Stimulated activated CD4-positive, alpha-beta T cell treated with anti-CD3 and anti-CD28 coated beads, Interleukin-4, amount 100 ng/mL, for 4 hours (primary cell): ENCODE measurements at places on chromosomes 5 and 9.

GRCh38 chr5:80668016-80668969 lies 13.5 kb upstream of the DHFR start:
- DNase-seq: no peak

- no peak for DNase-seq
Observed at GRCh38 chr9:14269916-14270315, 44.0 kb downstream of the NFIB start.

- no peak for DNase-seq
Observed at GRCh38 chr9:82252116-82252515, 263.5 kb downstream of the SPATA31D1 start.

GRCh38 chr5:134267366-134268018 lies 41.6 kb upstream of the PPP2CA start:
- DNase-seq: no peak

GRCh38 chr5:104186100-104186499 lies 623.5 kb upstream of the NUDT12 start:
- DNase-seq: no peak

- no peak for DNase-seq
Observed at GRCh38 chr9:16407617-16408016, 462.9 kb downstream of the BNC2 start.

- DNase-seq: no peak
Observed at GRCh38 chr9:91261417-91261816, 100.3 kb downstream of the AUH start.

DNA sequence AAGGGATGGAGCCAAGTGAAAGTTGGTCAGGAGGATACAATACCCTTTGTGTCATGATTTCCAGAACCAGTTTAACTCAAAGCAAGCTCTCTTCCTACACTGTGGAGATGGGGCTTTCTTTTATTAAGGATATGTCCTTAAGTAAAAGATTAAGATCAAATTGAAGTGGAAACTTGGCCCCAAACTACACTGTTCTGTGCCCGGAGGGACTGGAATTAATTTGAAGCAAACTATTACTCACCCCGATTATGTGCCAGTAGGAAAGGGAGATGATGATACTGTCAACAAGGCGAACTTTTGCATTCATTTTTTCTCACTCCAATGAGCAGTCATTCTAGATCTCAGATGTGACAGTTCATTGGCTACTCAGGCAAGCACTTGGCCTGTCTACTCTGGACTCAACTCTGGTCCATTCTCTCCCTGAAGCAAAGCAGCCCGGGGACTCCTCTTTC lies 186.7 kb downstream of the NTRK2 start:
- no peak for DNase-seq

DNA sequence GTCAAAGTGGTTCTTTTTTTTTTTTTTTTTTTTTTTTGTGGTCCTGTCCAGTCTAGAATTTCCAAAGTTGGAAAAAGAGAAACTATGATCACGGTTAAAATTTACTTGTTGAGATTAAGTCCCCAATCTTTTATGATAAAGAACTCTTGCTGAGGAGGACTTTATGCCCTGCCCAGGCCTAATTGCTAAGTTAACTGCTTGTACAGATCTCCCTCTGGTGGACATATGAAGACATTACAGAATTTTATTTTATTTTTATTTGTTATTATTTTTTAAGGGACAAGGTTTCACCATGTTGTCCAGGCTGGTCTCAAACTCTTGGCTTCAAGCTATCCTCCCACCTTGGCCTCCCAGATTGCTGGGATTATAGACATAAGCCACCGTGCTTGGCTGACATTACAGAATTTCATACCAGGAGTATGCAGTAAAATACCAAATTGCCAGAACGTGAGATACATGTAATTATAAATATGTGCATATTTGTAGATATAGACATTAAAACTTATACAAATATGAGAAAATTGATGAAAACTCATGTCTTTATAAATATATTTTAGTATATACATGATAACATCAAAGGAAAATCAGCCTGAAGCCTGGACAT lies 91.2 kb downstream of the RFK start:
- DNase-seq: no peak

GRCh38 chr5:92912283-92912682 lies 668.7 kb downstream of the NR2F1-AS1 start:
- no peak for DNase-seq

- no peak for DNase-seq
Observed at GRCh38 chr5:132228241-132229035, 785 bp upstream of the P4HA2 start.

DNA sequence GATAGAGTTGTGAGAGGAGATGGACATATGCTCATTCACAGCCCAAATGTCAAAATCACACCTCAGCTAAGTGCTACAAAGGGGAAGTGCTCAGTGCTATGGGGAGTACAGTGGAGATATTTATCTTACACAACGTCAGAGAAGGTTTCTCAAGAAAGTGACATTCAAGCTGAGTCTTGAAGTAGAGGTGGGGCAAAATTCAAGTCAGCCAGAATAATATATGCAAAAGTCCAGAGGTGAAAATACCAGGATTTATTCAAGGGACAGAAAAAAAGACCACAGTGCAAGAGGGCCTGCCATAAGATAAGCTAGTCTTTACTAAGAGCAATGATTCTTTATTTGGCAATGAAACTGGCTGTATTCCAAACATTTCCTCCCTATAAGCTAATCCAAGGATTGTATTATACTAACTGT lies 327.8 kb upstream of the PIK3R1 start:
- no peak for DNase-seq

- no peak for DNase-seq
Observed at GRCh38 chr5:101142102-101142501, 239.0 kb upstream of the ST8SIA4 start.

DNA sequence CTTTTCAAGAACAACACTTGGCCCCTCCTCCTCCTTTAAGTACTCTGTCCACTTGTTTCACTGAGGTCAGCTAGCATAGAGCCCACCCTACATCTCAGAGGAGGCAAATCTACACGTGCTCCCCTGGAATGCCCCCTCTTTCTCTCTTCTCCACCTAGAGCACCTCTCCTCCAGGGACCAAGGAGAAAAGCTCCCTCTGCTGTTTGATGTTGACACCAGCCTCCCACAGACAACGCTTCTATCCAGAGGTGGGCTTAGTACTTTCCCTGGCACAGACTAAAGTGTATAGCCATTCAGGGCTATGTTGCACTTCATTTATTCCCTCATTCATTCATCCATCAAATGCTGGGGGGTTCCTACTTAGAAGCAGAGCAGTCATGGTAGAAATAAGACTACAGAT lies 68.2 kb upstream of the TAF1L start:
- DNase-seq: no peak

DNA sequence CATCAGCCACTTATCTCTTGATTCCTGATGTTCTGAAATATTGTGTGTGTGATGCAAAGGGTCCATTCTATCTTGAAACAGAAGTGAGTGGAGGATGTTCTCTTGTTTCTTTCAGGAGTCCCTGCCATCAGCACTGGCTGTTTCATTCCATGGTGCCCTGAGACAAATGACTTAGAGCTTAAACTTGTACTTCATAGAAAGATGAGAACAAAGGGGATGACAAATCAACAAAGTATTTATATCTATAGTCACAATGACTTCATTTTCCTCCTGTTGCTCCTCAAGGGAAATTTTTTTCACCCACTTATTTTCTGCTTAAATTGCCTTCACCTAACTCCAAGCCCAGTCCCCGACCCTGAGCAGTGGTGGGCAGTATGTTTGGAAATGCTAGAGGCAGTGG lies 171.6 kb downstream of the TARS1 start:
- no peak for DNase-seq

GRCh38 chr5:123546657-123547056 lies 34.7 kb downstream of the CSNK1G3 start:
- no peak for DNase-seq

- no peak for DNase-seq
Observed at GRCh38 chr5:112210430-112211005, 208.6 kb downstream of the EPB41L4A start.

GRCh38 chr5:155080721-155081120 lies 67.2 kb downstream of the KIF4B start:
- DNase-seq: no peak

GRCh38 chr9:38157711-38158110 lies 88.7 kb upstream of the SHB start:
- no peak for DNase-seq

- DNase-seq: no peak
Observed at GRCh38 chr5:98308960-98309359, 464.5 kb upstream of the RGMB start.

DNA sequence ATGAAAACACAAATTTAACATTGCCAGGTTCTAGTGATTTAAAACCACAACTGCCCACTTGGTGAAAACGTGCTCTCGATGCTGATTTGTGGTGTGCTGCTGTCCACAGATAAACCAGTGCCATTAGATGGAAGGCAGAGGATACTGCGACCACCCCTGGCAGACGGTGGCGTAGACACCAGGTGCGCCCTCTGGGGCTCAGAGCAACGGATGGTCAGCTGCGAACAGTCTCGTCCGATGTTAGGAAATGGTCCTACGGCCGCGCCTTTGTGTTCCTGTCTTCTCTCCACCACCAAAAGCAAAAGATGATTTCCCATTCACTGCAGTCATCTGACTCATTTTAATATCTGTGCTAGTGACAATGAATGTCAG lies 43.2 kb downstream of the UBE2QL1 start:
- DNase-seq: no peak

GRCh38 chr9:121278477-121279261 lies 10.7 kb downstream of the GSN start:
- peak; percentile 22 for DNase-seq
